ENCODE measurements at places on chromosomes 16 and 17. TPM values are rescaled to one million over a fixed set of nuclear protein-coding genes. Genes with fewer than 3 reads are reported as not detected.

DNA sequence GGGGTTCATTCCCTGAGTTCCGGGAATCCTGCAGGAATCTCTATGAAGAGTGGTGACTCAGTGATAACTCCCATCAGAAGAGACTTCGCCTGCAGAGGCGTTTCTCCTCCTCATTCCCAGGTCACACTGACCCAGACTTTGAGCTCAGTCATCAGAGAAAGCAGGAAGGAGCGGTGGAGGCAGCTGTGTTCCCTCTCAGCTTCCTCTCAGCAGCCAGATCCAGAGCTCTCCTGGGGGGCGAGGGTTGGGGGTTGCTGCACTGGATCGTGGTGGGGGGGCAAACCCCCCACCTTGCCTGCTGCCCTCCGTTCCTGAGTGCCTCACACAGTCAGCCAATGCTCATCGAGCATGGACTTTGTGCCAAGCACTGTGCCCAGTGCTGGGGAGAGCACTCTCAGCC lies 271.2 kb downstream of the CBLN1 start:
- no peak for DNase-seq

- no peak for DNase-seq
Observed at GRCh38 chr17:80763293-80763867, 218.7 kb downstream of the RPTOR start.

DNA sequence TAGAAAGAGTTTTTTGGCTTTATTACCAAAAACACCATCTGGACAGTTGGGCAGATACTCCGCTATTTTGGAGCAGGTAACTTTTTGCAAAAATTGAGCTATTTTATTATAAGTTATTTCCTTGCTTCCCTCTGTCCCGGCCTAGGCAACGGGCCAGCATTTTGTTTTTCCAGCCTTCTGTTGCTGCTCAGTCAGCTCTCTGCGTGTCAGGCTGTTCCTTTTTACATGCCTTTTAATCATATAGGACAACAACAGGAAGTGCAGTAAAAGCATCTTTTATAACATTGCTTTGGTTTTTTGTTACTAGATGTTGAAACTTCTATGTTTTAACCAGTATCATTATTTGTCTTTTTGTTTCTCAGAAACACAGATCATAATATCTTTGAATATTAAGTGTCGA lies 30.4 kb downstream of the PPM1D start:
- DNase-seq: no peak

- no peak for DNase-seq
Observed at GRCh38 chr16:83574388-83574787, 233.4 kb upstream of the HSBP1 start.

- DNase-seq: no peak
Observed at GRCh38 chr16:61968242-61969076, 67.8 kb downstream of the CDH8 start.

GRCh38 chr17:61337290-61337689 lies 62.4 kb upstream of the TBX2 start:
- DNase-seq: no peak

GRCh38 chr16:57165938-57166337 lies 19.9 kb downstream of the PSME3IP1 start:
- no peak for DNase-seq

GRCh38 chr16:73143576-73144422 lies 95.9 kb upstream of the ZFHX3 start:
- DNase-seq: no peak

- peak; percentile 34 for DNase-seq
Observed at GRCh38 chr16:66511602-66512271, 38.2 kb downstream of the TK2 start.

DNA sequence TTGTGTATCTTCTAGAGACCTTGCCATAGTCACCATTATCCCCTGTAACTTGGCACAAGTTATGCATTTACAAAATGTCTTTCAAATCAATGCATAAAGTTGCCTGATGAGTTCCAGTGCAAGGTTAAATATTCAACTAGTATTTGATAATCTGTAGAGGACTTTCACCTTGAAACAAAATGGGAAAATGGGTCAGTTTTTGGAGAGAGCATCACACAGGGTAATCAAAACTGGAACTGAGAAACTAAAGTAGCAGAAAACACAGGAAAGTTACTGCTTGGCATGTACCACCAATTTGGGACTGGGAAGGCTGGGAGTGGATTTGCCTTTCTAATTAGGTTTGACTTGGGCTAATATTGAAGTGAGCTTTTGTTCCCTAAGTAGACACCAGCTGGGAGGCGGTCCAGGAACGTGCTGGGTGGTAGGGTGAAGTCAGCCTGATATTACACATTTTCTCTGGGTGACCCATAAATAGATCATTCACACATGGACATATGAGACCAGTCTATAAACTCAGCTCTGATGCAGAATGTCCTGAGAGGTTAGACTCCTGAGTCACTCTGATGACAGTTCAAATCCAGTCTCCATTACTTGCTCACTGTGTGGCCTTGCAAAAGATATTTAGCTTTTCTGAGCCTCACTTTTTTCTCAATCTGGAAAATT lies 152.3 kb downstream of the PCTP start:
- DNase-seq: no peak

- no peak for DNase-seq
Observed at GRCh38 chr17:41340494-41340893, 10.1 kb downstream of the KRT33A start.

DNA sequence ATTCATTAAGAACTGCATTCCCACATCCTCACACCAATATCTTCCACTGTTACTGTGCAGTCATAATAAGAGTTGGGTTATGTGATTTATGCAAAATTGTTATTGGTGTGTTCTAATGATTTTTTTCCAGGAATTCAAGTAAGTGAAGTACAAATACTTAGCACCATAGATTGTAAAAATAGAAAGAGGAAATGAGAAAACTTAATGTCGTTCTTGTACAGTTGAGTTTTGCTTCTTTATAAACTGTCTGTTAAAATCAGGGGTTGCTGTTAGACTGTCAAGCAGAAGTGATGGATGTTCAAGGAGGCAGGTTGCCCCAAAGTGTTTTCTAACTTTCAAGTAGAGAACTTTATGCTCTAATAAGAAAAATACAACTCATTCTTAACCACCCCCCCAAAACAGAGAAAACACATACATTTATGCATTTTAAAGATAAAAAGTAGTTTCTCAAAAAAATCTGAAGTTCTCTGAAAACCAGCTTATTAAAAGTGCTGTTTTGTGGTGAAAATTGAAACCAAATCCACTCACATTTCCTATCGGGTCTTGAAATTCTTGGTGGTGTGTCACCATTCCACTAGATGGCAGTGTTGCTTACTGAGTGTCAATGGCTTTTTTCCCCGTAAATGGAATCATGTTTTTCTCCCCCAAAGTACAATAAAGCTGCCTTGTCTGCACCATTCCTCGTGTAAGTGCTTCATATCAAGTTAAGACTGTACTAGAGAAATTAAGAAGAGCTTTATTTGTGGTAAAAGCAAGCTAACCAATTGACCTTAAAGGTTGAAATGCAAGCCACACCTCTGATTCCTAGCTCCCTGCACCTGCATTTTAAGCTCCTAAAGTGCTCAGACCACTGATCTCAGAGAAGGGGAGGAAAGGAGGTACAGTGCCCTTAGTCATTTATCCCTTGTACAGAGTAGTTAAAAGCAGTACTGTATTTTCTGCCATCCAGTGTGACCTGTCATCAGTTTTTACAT lies 4.7 kb upstream of the IGSF6 start:
- DNase-seq: peak; percentile 81

- no peak for DNase-seq
Observed at GRCh38 chr17:56028837-56029236, 124.4 kb upstream of the ANKFN1 start.

- DNase-seq: no peak
Observed at GRCh38 chr17:47638903-47639302, 10.8 kb upstream of the KPNB1 start.

DNA sequence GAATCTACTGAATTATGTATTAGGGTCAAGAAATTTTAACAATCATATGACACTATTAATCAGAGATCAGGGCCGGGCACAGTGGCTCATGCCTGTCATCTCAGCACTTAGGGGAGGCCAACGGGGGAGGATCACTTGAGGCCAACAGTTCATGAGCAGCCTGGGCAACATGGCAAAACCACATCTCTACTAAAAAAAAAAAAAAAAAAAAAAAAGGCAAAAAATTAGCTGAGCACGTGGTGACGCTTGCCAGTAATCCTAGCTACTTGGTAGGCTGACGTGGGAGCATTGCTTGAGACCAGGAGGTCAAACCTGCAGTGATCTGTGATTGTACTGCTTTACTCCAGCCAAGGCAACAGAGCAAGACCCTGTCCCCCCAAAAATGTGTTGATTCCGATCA lies 52.5 kb upstream of the CLEC3A start:
- DNase-seq: no peak

- no peak for DNase-seq
Observed at GRCh38 chr16:57143149-57143921, 42.5 kb downstream of the PSME3IP1 start.

DNA sequence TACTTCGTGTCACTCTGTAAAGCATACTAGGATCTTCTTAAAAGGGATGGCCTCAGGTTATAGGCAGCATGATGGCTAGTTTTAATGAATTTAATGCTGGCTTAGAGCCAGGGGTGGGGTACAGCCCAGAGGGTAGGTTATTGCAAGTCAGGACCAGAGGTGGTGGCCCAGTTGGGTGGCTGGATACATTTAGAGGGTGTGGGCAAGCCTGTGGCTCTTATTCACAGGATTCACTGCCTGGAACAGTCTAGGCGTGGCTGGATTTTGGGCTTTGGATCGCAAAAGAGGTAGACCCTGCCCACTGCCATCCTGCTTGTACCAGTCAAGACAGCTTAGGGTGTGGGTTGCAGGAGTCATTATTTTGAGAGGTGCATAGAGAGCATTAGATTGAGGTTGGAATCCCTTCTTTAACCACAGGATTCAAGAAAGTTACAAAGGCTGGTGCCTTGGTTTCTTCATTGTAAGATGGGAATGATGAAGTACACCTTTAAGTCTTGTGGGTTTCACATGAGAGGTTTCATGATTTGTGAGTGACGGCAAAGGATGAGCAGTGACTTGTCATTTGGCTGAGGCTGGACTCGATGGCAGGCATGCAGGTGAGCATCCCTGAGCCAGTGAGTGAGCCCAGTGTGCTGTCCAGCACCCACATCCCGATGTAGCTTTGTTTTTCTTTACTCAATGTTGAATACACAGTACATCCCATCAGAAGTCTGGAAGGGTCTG lies 85.2 kb downstream of the KSR1 start:
- DNase-seq: peak; percentile 18

GRCh38 chr16:4008116-4008515 lies 108.1 kb downstream of the ADCY9 start:
- DNase-seq: no peak

DNA sequence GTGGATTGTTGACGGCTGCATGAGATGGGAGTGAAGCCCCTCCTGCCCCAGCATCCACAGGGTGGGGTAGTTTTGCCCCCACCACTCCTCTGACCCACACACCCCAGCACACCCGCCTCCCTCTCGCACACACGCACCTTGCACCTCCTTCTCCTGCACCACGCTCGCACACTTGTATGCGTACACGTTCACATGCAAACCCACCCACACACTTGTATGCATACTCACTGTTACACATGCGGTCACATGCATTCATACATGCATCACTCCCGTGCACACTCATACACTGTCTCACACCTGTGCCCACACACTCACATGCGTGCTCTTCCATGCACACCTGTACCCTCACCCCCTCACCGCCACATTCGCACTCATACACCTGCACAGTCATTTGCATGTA lies 70.5 kb upstream of the CIBAR2 start:
- no peak for DNase-seq

DNA sequence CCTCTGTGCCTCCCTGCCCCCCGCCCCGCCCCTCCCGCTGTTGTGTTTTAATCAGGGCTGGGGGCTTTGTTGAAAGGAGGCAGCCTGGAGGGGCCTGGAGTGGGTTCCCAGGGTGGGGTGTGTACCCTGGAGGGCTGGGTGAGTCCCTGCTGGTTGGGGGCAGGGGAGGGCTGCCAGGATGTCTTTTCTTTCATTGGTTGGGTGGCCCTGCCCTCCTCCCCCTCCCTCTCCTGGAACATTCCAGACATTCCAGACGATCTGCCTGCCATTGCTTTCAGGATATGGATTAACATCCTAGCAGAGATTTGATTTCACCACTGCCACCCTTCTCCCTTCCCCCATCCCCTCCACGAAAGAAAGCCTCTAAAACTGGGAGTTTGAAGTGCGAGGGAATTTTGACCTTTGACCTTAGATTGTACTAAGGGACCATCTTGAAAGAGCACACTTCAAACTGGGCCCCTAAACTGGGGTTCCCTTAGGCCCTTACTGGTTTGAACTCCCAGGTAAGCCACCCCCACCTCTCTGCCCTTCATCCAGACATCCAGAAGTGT lies 25.3 kb downstream of the IGF2BP1 start:
- DNase-seq: no peak

DNA sequence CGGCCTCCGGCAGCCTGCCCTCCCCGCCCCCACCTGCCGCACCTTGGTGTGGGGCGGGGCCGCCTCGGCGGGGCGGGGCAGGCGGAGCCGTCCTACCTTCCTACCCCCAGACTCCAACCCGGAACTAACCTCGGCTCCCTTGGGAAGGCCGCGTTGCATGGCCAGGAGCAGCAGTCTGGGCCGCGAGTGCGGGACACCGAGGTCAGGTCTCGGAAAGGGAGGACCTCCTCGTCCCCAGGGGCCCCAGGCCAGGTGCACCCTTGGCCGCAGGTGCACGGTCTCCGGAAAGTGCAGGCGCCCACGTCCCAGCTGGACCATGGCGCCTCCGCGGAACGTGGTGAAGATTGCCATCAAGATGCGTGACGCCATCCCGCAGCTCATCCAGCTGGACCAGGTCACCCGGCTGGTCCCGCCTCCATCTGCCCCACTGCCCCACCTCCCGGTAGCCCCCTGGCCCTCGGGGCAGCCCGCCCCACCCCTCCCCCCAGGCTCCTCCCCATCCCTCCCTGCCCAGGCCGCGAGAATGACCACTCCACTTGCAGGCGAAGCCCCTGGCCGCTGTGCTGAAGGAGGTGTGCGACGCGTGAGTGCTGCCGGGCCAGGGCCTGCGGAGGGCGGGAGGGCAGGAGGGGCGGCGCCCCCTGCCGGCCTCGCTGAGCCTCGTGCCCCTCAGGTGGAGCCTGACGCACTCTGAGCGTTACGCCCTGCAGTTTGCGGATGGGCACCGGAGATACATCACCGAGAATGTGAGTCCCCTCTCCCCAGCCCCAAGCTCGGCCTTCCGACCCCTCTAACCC lies at the start of gene ELMO3:
TSS of gene ELMO3 (plus strand) at position 121 of the 797 bp plus-strand sequence. CDS start at position 317, 196 bp downstream.
- DNase-seq: no peak

- DNase-seq: no peak
Observed at GRCh38 chr16:48960830-48961229, 320.8 kb downstream of the CBLN1 start.

- DNase-seq: no peak
Observed at GRCh38 chr16:3195975-3196374, 8.0 kb downstream of the OR1F1 start.

GRCh38 chr17:43975898-43976297 lies 22.2 kb upstream of the PYY start:
- no peak for DNase-seq

OR2C1 gene
- total RNA-seq: 1.4 TPM

OR1G1 gene
- total RNA-seq: not detected

C16orf96 gene
- 0.66 TPM for total RNA-seq

TP53 gene
- total RNA-seq: 89.9 TPM

ETV4 gene
- not detected for total RNA-seq

MYL4 gene
- total RNA-seq: 0.42 TPM

NUDT7 gene
- total RNA-seq: 4.6 TPM

KRT27 gene
- not detected for total RNA-seq

RSPRY1 gene
- total RNA-seq: 38.4 TPM

ZBTB4 gene
- 62.4 TPM for total RNA-seq

CA4 gene
- not detected for total RNA-seq

VKORC1 gene
- 36.8 TPM for total RNA-seq

TM4SF5 gene
- total RNA-seq: not detected

PKMYT1 gene
- total RNA-seq: 1.0 TPM

CHRNE gene
- total RNA-seq: 0.99 TPM

SMIM22 gene
- not detected for total RNA-seq

SPNS2 gene
- 0.66 TPM for total RNA-seq
